GM04504 (cell line): ENCODE measurements at places on chromosomes 7 and 10.

DNA sequence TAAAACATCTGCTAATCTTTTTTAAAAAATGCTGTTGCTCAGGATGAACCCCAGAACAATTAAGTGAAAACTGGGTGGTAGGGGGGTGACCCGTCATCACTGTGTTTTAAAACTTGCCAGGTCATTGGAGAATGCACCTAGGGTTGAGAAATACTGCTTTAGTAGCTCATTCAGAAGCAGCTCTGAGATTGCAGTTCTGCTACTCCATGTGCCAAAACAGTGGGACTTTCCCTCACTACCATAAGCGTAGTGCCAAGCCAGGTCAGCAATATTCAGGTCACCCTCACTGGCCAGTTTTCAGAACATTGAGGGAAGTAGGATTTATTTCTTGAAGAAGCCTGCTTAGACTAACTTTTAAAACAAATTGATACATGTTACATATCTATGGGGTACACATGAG is 5.2 kb downstream of the STEAP2 start:
- DNase-seq, result no peak

DNA sequence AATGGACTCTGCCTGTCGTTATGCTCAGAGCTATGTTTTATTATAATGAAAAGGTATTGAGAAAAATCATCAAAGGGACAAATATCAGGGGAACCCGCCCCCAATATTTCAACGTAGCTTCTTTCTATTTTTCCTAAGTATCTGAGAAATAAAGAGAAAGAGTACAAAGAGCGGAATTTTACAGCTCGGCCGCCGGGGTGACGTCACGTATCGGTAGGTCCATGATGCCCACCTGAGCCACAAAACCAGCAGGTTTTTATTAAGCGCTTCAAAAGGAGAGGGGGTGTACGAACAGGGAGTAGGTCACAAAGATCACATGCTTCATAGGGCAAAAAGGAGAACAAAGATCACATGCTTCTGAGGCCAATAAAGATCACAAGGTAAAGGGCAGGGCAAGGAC is 281.6 kb upstream of the POM121L12 start:
- DNase-seq, result no peak

GRCh38 chr7:149878523-149878921 is 4.8 kb downstream of the ATP6V0E2 start:
- no peak for DNase-seq

DNA sequence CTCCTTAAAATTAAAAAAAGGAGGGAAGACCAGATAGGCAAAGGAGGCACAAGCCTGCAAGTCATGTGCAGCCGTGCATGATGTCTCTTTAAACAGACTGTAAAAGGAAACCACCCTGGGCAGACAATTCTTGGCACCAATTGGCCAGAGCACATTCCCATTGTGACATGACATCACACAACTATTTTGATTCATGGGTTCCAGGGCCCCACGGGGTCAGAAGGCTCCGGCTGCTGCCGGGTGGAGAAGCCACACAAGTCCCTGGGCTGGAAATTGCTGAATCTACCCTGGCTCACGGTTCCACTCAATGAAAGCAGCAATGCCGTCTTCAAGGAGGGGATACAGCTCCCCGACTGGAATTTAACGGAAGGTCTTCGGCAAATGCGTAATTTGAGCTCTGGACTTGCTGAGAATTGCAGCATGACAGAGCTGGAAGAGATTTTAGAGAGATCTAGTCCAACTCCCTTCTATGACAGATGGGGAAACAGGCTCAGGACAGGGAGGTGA is 140.5 kb downstream of the PRKAG2 start:
- DNase-seq, result peak; percentile 90

DNA sequence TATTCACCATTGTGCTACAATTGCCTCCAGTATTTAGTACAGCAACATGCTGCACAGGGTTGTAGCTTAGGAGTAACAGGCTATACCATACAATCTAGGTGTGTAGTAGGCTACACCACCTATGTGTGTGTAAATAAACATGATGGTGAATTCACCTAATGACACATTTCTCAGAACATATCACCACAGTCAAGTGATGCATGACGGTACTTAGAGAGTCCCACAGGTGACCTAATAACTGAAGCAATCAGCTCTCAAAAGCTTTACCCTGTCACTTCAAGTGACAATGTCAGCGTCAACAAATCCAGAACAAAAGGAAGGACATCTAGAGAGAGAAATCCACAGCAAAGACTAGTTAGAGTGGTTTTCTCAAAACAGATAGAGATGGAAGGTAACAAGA is 38.8 kb downstream of the CCNJ start:
- no peak for DNase-seq

DNA sequence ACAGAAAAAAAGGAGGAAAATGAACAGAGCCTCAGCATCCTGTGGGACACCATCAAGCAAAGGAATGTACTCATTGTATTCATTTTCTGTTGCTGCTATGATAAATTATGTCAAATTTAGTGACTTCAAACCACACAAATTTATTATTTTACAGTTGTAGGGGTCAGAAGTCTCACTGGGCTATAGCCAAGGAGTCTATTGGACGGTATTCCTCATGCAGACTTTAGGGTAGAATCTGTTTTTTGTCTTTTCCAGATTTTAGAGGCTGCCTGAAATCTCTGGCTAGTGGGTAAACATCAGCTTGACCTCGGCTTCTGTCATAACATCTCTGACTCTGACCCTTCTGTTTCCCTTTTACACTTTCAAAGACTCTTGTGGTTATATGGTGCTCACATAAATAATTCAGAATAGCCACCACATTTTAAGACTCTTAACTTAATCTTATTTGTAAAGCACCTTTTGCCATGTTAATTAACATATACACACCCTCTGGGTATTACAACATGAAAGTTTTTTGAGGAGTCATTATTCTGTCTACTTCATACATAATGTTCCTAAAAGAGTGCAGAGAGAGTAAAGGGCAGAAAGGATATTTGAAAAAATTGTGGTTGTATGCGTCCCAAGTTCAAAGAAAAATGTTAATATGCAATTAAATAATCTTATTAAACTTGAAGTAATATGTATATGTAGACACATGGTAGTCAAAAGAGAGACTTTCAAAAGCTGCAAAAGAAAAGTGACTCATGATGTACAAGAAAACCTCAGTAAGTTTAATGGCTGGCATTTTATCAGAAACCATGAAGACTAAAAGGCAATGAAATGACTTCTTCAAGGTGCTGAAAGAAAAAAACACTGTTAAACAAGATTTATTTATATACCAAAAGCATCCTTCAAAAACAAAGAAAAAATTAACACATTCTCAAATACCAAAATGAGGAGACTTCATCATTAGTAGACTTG is 70.8 kb upstream of the MEOX2 start:
- peak; percentile 72 for DNase-seq

DNA sequence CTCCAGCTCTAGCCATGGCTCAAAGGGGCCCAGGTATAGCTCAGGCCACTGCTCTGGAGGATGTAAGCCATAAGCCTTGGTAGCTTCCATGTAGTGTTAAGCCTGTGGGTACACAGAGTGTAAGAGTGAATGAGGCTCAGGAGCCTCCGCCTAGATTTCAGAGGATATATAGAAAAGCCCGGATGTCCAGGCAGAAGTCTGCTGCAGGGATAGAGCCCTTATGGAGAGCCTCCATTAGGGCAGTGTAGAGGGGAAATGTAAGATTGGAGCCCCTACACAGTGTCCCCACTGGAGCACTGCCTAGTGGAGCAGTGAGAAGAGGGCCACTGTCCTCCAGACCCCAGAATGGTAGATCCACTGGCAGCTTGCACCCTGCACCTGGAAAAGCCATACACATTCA is 240.8 kb upstream of the KLF14 start:
- no peak for DNase-seq

- DNase-seq, result no peak
Observed at GRCh38 chr10:128519581-128519980, 393.4 kb upstream of the MKI67 start.

DNA sequence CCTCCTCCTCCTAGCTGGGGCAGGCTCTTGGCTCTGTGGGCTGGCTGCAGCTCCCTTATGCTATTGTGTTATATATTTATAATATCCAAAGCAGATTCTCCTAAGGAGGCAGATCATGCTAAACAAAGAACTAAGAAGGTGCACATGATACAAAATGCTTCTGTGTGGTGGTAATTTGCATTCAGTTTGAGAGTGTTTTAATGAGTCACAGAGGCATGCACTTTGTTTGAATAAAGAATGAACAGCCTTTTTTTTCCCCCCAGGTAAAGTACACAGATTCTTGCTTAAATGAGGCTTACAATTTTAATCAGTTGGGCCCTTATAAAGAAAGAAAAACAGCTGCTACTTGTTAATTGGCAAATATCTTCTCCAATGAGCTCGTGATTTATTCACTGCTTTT is 95.0 kb downstream of the FANK1 start:
- no peak for DNase-seq

- DNase-seq, result no peak
Observed at GRCh38 chr10:133080683-133081040, 7.1 kb upstream of the ADGRA1 start.

- DNase-seq, result no peak
Observed at GRCh38 chr7:92303761-92304160, 58.0 kb downstream of the ANKIB1 start.

DNA sequence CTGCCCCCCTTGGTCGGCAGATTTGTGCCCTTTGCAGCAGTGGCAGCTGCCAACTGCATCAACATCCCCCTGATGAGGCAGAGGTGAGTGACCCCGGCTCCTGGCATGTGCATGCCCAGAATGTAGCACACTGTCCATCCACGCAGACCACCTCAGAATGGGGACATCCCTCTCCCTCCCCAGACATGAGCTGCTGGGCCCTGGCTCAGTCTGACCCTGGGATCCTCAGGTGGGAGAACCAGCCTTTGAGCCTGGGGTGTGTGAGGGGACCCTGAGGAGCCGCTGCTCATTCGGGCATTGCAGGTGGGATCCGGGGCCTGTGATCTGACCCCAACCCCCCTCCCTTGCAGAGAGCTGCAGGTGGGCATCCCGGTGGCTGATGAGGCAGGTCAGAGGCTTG is 5.7 kb downstream of the SFXN3 start:
- DNase-seq, result no peak

DNA sequence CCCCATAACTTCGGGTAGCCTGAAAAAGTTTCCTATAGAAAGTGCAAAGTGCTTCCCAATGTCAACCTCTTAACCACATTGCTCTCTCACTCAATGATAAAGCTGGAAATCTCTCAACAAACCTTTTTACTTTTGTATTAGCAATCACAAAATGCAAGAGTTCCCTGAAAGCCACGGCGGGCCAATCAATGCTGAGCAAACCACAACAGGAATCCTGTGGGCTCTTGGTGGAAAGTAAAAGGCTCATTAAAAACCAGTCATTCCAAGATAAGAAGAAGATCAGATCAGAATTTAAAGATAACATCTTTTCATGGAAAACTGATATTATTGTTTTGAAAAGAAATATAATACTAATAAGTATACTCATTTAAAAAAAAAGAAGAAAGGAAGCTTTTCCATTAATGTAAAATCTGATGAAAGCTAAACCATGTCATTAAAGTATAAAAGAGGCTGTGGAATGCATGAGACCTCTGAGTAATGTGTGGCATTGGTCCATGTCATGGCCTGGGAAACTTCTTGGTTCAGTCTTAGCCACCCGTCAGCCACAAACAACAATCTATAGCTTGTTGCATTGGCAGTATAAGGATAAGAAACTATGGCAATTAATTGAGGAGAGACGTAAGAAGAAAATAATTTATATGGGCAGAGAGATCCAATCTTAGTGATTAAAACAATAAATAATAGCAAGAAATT is 1066.1 kb upstream of the SORCS1 start:
- DNase-seq, result no peak

DNA sequence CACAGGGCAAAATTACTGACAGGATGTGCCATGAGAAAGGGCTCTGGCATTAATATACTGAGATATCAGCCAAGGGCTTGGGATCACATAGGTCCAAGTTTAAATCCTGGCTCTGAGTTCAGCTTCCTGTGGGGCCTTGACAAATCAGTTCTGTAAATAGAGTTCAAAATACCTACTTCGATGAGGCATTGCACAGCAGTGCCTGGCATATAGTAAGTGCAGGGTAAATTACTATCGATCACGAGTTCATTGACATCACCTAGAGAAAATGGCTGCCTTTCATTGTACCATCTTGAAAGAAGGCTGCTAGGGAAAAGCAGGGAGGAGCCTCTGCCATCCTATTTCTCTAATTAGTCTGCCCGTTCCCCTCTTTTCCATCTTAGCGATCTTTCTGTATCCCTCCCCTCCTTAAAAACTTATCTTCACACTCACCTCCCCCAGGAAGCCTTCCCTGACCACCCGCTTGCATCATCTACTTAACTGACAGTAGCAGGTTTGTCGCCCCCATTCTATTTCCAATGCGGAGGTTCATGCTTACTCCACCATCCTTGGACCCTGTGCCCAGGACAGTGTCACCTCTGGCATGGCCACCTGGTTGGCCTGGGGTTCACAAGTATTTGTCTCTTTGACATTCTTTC is 124.5 kb downstream of the C10orf105 start:
- no peak for DNase-seq

GRCh38 chr10:122207163-122207562 is 63.9 kb upstream of the BTBD16 start:
- DNase-seq, result no peak

DNA sequence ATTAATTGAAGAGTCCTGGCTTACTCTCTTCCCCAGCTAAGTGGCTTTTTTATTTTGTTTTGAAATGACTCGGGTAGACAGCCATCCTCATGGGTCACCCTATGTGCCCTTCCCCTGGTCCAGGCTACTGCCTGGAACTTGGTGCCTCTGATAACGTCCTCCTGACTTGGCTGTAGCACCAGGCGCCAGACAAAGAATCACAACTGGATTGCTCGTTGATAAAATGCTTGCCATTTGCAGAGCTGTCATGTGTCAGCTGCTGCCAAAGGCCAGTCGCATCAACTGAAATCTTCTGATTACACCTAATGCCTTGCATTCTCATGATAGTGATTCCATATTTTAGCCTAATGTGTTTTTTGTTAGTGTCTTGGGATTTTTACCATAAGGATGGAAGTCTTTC is 27.4 kb upstream of the ABLIM1 start:
- no peak for DNase-seq

- no peak for DNase-seq
Observed at GRCh38 chr10:13787015-13787421, 200.3 kb downstream of the PRPF18 start.

- no peak for DNase-seq
Observed at GRCh38 chr10:343231-344220, 208.3 kb downstream of the ZMYND11 start.

GRCh38 chr7:128697302-128697905 is 25.3 kb downstream of the GARIN1A start:
- no peak for DNase-seq

GRCh38 chr7:45716380-45717203 is 142.4 kb downstream of the ADCY1 start:
- no peak for DNase-seq
